Left colon (tissue), 2 donors: ENCODE measurements at places on chromosomes 5 and 9. TPM values are rescaled to one million over a fixed set of nuclear protein-coding genes. Genes with fewer than 3 reads are reported as not detected.

DNA sequence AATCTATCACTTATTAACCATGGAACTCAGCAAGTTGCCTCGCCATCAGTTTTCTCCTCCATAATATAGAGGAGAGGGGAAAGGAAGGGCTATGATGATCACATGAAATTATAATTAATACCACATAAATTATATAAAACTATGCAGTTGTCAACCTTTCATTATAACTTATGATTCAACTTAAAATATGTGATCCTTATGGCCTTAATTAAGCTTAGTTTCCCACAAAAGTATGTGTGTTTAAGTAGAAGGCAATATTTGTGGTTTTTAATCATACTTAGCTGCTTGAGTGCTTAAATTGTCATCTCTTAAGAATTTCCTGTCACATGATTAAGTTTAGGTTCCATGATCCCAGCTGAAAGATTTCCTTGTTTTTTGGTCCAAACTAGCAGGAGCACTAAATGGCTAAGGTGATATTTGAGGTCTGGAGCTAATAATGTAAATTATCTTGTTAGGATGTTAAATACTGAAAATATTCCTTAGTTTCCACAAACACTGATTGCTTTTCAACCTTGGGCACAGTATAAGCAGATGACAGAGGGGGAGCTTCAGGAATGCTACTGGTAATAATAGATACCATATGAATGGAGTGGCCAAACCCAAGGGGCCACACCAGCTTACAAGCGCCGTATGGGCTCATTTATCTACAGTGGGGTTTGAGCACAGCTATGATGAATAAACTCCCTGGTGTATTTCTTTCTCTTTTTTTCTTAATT is 26.4 kb upstream of the F2R start:
- DNase-seq, result no peak

GRCh38 chr5:118070041-118070440 is 918.3 kb downstream of the DTWD2 start:
- no peak for DNase-seq

GRCh38 chr5:170538696-170539586 is 35.1 kb downstream of the KCNIP1 start:
- no peak for DNase-seq

OR1Q1 gene
- total RNA-seq, result not detected
